ENCODE measurements at places on chromosomes 12 and 14.
A peak's percentile ranks its signal among the peaks of the same experiment; 100 is the strongest.

DNA sequence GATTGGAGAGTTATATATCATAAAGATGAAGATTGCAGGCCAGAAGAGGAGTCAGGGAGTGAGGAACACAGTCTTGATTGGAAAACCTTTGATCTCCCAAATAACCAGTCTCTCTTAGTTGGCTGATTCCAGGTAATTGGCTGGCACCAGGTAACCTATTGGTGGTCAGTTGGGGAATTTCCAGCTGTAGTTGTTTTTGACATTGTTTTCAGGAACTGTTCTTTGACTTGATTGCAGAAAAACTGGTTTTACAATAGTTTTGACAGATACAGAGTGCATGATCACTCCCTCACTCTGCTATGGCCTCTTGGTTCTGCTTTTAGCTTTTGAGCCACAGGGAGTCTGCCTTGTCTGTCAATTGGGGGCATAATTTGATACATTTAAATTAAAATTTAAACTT is 71.6 kb downstream of the ZNF641 start:
- no peak for DNase-seq

DNA sequence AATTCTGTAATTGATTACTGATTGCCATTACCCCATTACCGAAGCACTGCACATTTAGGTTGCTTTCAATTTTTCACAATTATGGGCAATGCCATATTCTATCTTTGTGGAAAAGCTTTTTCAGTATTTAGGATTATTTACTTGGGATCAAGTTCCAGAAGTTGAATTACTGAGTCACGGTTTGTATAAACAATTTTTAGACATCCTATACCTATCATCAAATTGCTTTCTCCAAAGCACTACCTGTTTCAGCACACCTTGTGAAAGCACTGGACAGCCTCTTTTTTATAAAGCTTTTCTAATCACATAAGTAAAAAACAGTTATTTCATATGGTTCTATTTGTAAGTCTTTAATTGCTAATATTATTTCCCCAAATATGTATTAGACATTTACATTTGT is 221.5 kb upstream of the CAND1 start:
- no peak for DNase-seq

- DNase-seq = no peak
These were observed 75.9 kb downstream of the BBS10 start for GRCh38 chr12:76272287-76272686.

GRCh38 chr12:76549131-76549530 is 10.4 kb downstream of the OSBPL8 start:
- DNase-seq = no peak

GRCh38 chr14:84566109-84566508 is 963.8 kb upstream of the FLRT2 start:
- no peak for DNase-seq

DNA sequence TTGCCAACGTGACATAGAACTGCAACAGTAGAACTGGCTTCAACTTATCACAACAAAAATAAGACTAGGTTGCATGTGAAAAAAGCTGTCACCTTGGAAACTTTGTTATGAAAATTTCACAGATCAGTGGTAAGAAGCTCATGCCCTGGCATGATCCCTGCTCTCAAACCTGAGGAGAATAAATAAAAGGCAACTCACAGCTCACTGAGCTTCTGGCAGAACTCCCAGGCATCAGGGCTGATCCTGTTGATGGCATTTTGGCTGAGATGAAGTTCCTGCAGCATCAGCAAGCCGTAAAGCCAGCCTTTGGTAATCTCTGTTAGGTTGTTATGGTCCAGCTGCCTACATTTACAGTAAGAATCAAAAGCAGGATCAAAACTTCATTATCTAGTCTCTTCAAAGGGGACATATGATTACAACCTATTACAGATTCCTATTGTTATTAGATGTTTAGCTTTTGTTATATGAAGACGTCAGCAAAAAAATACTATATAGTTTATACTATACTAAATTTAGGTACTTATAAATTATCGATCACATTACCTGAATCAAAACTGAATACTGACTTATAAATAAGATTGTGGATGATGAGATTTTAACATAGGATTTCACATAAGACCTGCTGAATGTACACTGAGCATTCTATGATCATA is 32.0 kb downstream of the LRIG3 start:
- DNase-seq = peak; percentile 56

- no peak for DNase-seq
These were observed 10.6 kb downstream of the TMED10 start for GRCh38 chr14:75165586-75166391.

Measured in osteoblast (primary cell).